Astrocyte (in vitro differentiated cells and primary cell): ENCODE measurements at places on chromosomes 12 and 14. TPM values are rescaled to one million over a fixed set of nuclear protein-coding genes. Genes with fewer than 3 reads are reported as not detected.

GRCh38 chr14:83483063-83483462 is 1949.4 kb upstream of the SEL1L start:
- DNase-seq, result peak; percentile 12

GRCh38 chr14:71395151-71395604 is 487.9 kb downstream of the PCNX1 start:
- no peak for DNase-seq

The KSR2 gene
- 0.19 and 0.98 TPM in 2 replicates for total RNA-seq

The CLMN gene
- 10.8 and 14.0 TPM in 2 replicates for total RNA-seq

DNA sequence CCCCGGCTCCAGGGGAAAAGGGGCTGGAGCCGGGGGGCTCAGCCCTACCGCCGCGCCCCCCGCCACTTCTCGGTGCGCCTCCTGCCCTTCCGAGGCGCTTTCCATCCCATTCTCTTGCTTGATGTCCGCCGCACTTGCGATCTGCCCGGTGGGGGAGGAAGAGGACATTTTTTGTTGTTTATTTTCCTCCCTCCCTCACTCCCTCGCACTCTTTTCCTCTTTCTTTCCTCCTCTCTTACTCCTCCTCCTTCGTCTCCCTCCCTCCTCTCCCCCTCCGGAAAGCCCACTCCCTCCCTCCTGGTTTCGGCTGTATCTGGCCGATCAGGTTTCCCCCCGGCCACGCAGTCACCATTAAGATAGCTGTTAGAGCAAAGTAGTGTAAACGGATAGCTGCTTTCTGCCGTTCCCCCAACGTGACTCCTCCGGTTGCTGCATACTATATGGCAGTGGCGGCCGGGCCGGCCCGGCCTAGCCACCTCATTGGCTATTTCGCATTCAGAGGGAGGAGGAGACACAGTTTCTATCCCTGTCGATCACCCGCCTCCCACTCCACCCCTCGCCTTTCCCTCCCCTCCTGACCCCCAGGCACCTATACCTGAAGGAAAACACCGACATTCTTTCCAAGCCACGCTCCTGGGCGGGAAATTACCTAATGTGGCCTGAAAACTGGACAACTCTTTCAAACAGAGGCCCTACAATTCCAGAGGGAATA is at the start of gene SIX4:
Gene SIX4 (minus strand): TSS at position 445 of the 712 bp plus-strand sequence. CDS start 277 bp downstream, at position 168.
- peak; percentile 83 for DNase-seq

The CBLN3 gene
- 3.9 and 5.4 TPM in 2 replicates for total RNA-seq

DNA sequence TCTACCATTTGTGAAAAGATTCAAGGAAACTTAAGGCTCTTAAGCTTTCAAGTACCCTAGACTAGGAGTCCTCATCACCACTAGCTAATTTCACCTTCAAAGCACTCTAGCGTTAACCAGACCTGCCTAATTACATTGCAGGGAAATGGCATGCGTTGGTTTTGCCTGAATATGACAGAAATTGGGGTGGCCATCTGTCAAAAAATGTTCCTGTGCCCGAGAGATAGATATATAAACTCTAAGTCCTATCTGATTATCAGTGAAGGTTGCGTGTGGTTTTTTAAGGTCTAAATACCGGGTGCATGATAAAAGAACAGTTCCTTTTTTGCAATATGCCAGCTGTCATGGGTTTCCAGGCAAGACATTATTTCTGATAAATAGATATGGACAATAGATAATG is 48.3 kb downstream of the SPRING1 start:
- no peak for DNase-seq

DNA sequence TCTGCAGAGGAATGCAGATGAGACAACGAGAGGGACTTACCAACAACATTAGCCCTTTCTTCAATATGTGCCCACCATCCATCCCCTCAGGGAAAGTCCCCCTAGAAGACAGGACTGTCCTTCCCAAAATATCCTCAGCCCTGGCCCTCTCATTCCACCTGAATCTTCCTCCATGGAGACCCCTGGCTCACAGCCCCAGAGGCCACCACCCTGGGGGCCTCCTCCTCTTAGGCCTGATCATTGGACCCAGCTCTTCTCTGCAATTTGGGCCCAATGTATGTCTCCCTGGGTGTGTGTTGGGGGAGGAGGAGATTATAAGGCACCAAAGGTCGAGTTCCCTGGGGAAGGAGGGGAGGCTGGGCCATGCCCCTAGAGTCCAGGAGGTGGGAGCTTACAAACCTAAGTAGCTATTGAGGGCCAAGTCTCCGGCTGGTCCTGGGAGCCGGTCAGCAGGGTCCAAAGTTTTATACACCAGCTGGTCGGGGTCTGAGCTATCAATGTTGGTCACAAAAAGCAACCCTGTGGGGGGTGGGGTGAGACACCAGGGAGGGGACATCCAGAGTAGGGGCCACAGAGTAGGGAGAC is 8.1 kb downstream of the ITGA7 start:
- no peak for DNase-seq

GRCh38 chr12:19234981-19235871 is 105.7 kb downstream of the PLEKHA5 start:
- peak; percentile 62 for DNase-seq

DNA sequence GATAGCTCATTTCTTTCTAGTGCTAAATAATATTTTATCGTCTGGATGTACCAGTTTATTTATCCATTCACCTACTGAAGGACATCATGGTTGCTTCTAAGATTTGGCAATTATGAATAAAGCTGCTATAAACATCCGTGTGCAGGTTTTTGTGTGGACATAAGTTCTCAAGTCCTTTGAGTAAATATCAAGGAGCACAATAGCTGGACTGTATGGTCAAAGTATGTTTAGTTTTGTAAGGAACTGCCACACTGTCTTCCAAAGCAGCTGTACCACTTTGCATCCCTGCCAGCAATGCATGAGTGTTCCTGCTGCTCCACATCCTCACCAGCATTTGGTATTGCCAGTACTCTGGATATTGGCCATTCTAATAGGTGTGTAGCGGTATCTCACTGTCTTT is 447.4 kb downstream of the MED13L start:
- no peak for DNase-seq

- no peak for DNase-seq
Measured at GRCh38 chr12:62931477-62931876, 3.5 kb downstream of the PPM1H start.

The ANKRD33 gene
- not detected in 2 replicates for total RNA-seq

DNA sequence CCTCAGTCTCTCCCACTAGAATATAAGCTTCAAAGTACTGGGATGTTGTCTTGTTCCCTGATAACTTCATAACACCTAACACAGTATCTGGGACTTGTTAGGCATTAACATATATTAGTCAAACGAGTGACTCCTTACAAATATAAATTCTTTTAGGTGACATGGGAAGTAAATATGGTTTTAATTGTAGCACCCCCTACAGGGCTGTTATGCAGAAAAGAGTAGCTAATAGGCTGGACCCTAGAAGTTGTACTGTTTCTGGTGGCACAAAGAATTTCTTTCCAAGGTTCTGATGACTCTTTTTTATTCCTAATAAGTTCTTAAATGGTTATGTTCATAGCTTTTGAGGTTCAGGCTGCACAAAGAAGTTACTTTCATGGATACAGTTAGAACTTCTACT is 29.8 kb downstream of the GPATCH2L start:
- no peak for DNase-seq

GRCh38 chr14:48943913-48944312 is 642.3 kb downstream of the RPS29 start:
- DNase-seq, result peak; percentile 11
